ENCODE measurements at places on chromosomes 1 and 21.

DNA sequence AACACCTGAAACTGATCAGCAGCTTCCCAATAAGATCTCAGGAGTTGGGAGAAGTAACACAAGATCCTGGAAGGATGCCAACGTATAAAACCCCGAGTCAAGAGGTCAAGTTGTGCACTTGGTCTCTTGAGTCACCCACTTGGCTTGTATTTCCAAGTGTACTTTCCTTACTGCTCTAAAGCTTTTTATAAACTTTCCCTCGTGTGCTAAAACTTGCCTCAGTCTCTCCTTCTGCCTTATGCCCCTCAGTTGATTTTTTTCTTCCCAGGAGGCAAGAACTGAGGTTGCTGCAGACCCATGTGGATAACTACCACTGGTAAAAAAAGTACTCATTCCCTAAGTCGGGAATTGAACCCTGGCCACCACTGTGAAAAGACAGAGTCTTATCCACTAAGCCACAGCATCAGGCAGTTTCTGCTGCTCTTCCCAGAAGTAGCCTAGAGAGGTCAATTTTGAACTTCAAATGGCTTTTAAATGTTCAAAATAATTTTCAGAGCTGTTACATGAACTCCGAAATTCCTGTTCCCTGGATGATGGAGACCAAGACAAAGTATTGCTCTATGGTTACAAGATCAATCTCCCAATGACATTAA lies 28.9 kb downstream of the ITLN2 start:
- no peak for DNase-seq

- DNase-seq: no peak
These were observed 859 bp upstream of the ANGPTL1 start for GRCh38 chr1:178871551-178872320.

DNA sequence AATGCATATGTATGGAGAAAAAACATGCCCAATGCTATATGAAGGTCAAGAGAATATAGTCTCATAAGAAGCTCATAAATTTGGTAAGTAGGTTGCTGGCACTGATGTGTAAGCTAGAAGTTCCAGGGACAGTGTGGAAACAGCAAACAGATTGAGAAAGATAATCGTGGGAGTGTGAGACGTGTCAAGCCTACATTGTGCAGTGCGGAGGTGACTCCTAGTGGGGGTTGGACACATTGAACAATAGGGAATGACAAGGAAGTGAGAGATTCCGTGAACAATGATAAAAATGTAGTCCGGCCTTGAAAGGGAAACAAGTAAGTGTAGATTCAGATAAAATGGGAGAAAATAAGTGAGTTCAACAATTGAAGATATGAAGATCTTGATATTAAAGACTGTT lies 788.4 kb upstream of the PRMT6 start:
- DNase-seq: no peak

DNA sequence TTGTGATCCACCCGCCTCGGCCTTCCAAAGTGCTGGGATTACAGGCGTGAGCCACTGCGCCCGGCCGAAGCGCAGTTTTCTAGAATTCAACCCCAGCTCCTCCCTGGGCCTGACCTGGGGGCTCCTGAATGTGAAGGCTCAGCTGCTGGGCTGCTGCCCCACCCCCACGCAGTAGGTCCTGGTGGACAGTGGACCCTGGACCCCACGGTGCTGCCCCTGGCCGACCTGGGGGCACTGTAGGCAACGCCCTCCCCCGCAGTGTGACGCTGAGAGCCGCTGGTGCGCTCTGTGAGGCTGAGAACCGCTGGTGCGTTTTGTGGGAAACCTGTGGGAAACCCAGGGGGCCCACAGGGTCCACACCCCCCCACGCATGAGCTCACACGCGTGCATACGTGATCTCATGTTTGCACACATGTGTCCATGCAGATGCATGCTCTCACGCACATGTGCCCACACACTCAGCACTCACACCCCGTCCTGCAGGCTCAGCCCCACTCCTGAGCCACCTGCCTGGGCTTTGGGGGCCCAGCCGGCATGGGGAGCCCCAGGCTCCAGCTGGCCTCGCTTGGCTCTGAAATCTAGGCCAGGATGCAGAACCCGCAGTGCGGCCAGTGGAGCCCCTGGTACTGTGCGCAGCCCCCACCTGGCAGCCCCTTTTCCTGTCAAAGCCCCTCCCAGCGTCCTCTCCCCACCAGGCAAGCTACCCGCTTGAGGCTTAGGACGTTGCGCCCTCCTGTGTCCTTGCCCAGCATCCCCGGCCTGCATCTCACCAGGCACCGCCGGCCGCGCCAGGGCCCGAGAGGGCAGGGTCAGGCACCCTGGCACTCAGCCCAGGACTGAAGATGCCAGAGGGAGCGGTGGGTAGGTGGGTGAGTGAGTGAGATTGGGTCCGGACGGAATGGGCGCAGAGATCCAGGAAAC lies 67.7 kb downstream of the COL18A1 start:
- DNase-seq: no peak

DNA sequence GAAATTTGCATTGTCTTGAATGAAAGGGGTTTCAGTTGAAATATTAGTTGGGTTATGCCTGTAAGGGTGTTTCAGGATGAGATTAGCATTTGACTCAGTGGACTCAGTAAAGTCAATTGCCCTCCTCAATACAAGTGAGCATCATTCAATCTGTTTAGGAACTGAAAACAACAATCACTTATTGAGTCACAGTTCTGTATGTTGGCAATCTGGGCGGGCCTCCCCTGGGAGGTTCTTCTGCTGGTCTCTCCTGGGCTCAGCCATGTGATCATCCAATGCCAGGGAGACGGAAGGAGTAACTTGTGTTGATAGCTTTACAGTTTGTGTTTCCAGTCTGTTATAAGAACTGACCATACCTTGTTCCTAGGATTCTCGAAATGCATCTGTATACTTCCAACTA lies 262.9 kb upstream of the RUNX1 start:
- DNase-seq: no peak

DNA sequence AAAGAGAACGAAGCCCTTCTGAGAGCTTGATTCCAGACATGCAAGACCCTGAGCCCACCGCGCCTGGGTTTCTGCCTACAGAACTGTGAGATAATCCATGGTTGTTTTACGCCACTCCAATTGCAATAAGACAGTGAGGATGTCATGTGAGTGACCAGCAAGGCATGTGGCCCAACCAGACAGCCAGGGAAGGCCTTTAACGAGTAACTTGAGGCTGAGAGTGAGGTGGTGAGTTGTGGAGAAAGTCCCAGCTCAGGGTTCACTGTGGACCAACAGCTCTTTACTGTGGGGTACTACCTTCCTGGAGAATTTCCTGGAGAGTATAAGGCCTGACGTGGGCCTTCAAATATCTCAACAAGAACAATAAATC lies 153.9 kb downstream of the ETS2 start:
- DNase-seq: no peak

GRCh38 chr1:30005972-30006619 lies 717.3 kb downstream of the MATN1 start:
- no peak for DNase-seq

DNA sequence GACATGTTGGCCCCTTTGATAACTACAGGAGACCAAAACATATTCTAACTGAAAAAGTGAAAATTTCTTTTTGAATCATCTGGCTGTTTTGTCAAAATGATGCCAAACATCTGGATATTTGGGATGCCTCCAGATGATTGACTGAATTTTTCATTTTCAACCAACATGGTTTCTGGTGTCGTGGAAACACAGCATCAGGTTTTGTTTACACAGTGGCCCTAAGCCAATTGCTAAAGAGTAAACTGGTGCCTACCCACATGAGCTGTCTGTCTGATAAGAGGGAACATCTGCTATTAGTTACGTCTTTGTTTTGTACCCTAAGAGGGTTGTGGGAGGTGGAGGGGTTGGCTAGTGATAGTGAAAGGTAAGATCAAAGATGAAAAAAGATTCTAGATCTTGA lies 204.8 kb downstream of the KCNK2 start:
- DNase-seq: no peak

GRCh38 chr1:213790565-213790964 lies 197.2 kb upstream of the PROX1 start:
- DNase-seq: no peak

- DNase-seq: no peak
These were observed 27.8 kb downstream of the GBP6 start for GRCh38 chr1:89391686-89392085.

GRCh38 chr1:221543529-221544120 lies 198.3 kb downstream of the DUSP10 start:
- DNase-seq: no peak

GRCh38 chr1:67227196-67227595 lies 60.9 kb downstream of the IL23R start:
- no peak for DNase-seq

- peak; percentile 49 for DNase-seq
These were observed 88.8 kb downstream of the STUM start for GRCh38 chr1:226637147-226637935.

DNA sequence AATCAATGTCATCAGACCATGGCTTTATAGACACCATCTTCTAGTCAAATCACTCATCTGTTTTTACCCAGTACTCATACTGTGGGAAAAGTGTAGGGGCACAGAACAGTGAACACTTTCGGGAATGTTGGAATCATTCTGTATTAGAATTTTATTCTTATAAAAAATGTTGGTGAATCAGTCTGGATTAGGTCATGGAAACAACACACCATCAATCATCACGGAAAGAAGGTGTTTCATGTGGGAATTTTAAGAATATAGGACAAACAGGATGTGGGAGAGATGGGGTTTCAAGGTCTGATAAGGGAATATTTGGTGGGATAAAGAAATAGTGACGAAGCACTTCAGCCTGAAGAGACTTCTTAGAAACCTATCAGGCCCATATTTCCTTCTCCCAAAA lies 17.3 kb downstream of the GBP1 start:
- no peak for DNase-seq

DNA sequence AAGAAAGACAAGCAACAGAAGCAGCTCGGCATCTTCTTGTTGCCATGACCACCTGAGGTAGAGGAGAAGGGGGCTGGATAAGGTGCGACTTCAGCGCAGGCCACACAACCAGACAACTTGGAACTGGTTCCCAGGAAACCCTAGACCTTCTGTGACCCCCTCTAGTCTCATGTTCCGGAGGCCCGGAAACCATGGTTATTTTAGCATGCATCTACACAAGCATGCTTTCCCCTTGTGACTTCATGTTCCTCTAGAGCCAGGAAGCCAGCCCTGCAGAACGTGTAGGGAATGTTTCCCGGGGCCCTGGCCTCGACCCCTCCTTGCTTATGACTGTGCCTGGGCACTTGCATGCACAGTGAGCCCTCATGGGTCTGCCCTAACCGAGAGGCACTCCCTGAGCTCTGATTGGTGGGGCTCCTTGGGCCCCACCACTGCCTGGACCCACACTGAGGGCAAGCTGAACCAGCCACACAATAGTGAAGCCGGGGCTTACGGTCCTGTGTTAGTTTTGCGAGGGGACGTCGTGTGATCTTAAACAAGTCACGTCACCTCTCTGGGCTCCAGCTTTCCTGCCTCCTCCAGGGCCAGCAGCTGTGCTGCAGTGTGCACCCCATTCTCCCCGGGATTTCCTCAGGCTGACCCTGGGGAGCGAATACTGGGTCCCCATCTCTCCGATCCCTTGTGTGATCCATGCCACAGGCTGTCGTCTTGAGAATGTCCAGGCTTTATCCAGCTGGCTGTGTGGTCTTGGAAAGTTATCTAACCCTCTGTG lies 12.0 kb upstream of the MX2 start:
- no peak for DNase-seq

DNA sequence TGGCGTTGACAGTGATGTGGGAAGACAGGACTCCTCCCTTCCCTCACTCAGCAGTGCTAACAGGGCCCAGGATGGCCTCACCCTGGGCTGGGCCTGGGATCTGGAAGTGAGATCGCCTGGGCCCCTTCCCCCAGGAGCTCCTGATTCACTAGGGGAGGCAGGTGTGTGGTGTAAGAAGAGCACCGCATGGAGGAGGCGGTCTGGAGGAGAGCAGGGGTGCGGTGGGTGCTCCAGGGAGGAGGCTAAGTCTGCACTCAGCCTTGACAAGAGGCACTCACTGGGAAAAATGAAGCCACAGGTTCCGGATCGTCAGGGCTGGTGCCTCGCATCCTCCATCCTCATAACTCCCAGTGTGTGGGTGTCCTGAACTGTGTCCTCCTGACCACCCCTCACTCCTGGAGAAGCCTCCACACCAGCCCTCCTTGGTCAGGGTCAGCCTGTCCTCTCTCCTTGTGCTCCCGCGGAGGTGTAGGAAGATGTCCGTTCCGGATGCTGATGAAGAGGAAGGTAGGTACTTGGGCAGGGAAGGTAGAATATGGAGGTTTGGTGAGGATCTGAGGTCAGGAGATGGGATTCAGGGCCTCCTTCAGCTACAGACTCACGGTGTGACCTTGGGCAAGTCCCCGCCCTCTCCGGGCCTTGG lies 142.1 kb upstream of the WNT4 start:
- peak; percentile 31 for DNase-seq

GRCh38 chr1:224113545-224113917 lies 380 bp upstream of the FBXO28 start:
- no peak for DNase-seq

- DNase-seq: no peak
These were observed 294.1 kb downstream of the BRINP3 start for GRCh38 chr1:190183588-190183987.

- no peak for DNase-seq
These were observed 200.6 kb upstream of the HMCN1 start for GRCh38 chr1:185533596-185533995.

DNA sequence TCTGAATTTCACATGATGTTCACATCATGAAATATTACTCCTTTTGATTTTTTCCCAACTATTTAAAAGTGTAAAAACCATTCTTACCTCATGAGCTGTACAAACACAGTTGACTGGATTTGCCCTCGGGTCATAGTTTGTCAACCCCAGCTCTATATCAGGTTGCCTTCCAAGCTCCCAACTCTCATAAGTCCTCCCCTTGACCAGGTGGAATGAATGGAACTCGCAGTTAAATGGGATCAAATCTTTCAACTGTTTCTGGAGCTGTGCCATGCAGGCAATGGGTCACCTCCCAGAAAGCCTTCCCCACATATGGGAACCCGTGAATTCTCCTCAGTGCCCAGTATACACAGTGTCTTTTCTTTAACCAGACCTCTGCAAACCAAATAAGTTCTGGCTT lies 169.8 kb upstream of the FOXD3 start:
- DNase-seq: no peak

- DNase-seq: no peak
These were observed 129.9 kb downstream of the ZNF281 start for GRCh38 chr1:200279810-200280411.

- no peak for DNase-seq
These were observed 51.7 kb downstream of the RASSF5 start for GRCh38 chr1:206558794-206559671.

DNA sequence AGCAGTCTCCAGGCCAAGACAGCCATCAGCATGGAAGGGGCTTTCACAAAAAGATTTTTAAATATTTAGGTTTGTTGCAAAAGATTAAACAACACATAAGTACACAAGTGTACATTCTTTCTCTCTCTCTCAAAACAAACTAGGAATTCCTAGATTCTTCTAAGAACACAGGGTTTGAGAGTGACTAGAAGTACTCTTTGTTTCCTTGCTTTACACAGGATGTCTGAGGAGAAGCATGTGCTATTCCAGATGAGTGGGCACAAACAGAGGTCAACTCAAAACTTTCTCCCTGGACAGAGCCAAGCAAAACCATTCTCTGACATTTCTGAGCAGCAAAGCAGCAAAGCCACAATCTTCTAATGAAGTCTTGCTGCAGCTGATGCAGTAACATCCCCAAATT lies 210.6 kb upstream of the HOOK1 start:
- DNase-seq: no peak
